ENCODE measurements at places on chromosomes 12 and 14.

DNA sequence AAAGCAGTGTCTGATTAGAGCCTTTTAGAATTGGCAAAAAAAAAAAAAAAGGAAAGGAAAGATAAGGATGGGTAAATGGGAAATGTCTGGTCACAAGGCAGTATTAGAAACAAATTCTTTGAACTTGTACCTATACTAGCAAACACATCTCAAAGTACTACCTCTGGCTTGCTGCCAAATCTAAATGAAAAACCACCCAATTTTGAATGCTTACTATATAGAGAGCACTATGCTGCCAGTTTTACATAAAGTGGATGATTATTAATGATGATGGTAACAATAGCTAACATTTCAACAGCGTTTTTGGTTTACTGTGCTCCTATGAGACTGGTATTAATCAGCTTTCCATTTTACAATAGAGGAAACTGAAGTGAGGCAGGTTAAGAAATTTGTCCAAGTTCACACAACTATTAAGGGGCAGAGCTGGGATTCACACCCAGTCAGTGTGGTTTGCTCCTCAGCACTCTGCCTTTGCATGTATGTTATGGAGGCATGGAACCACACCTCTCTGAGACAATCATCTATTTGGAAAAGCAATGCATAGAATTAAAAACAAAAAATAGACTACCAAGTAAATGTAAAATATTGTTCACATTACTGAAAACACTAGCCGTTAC lies 34.2 kb downstream of the ATP2B1 start:
- H3K4me1 ChIP-seq, result peaks cover 85% of the 10 kb centered on the region
- DNase-seq, result no peak
- peaks cover 3% of the 10 kb centered on the region for H3K36me3 ChIP-seq
- H3K4me3 ChIP-seq, result peak overlapping the region; percentile 36
- H3K27ac ChIP-seq, result peak overlapping the region; percentile 38

- H3K27me3 ChIP-seq, result no peaks in the 10 kb centered on the region
- no peaks in the 10 kb centered on the region for H3K36me3 ChIP-seq
- no peak for DNase-seq
- H3K4me3 ChIP-seq, result no peak overlapping the region
- no peaks in the 10 kb centered on the region for H3K4me1 ChIP-seq
These were observed 105.3 kb downstream of the PAX9 start for GRCh38 chr14:36766974-36767373.

GRCh38 chr14:50954811-50955372 lies 10.6 kb upstream of the PYGL start:
- no peaks in the 10 kb centered on the region for H3K36me3 ChIP-seq
- H3K27ac ChIP-seq, result no peak overlapping the region
- H3K4me1 ChIP-seq, result no peaks in the 10 kb centered on the region
- DNase-seq, result no peak
- H3K27me3 ChIP-seq, result no peaks in the 10 kb centered on the region

GRCh38 chr12:88132392-88132791 lies 9.5 kb downstream of the CEP290 start:
- no peak overlapping the region for H3K27ac ChIP-seq
- no peaks in the 10 kb centered on the region for H3K27me3 ChIP-seq
- H3K36me3 ChIP-seq, result peaks cover 36% of the 10 kb centered on the region
- no peaks in the 10 kb centered on the region for H3K4me1 ChIP-seq
- DNase-seq, result no peak

GRCh38 chr12:29655861-29656260 lies 127.9 kb downstream of the TMTC1 start:
- H3K36me3 ChIP-seq, result no peaks in the 10 kb centered on the region
- H3K27me3 ChIP-seq, result no peaks in the 10 kb centered on the region
- no peak for DNase-seq
- H3K4me3 ChIP-seq, result no peak overlapping the region

GRCh38 chr12:74610711-74611110 lies 73.1 kb downstream of the ATXN7L3B start:
- no peak for DNase-seq
- no peak overlapping the region for H3K4me3 ChIP-seq
- H3K36me3 ChIP-seq, result no peaks in the 10 kb centered on the region
- H3K4me1 ChIP-seq, result no peaks in the 10 kb centered on the region

- no peaks in the 10 kb centered on the region for H3K36me3 ChIP-seq
- DNase-seq, result no peak
- H3K27ac ChIP-seq, result no peak overlapping the region
- peaks cover 4% of the 10 kb centered on the region for H3K27me3 ChIP-seq
These were observed 150.9 kb upstream of the GRIP1 start for GRCh38 chr12:66829660-66830325.

- H3K27me3 ChIP-seq, result no peaks in the 10 kb centered on the region
- no peak overlapping the region for H3K4me3 ChIP-seq
- no peak for DNase-seq
These were observed 54.9 kb upstream of the NUDT4 start for GRCh38 chr12:93322784-93323183.

GRCh38 chr14:68143341-68143841 lies 323.8 kb downstream of the RAD51B start:
- no peak overlapping the region for H3K4me3 ChIP-seq
- H3K27me3 ChIP-seq, result no peaks in the 10 kb centered on the region
- H3K27ac ChIP-seq, result no peak overlapping the region
- DNase-seq, result no peak
- H3K36me3 ChIP-seq, result peaks cover 8% of the 10 kb centered on the region

- H3K4me1 ChIP-seq, result peaks cover 92% of the 10 kb centered on the region
- DNase-seq, result peak; percentile 88
- no peaks in the 10 kb centered on the region for H3K36me3 ChIP-seq
- H3K4me3 ChIP-seq, result peak overlapping the region; percentile 0
- H3K27ac ChIP-seq, result peak overlapping the region; percentile 99
These were observed 155.5 kb downstream of the PRKCH start for GRCh38 chr14:61476754-61477410.

GRCh38 chr14:65794674-65795279 lies 382.2 kb downstream of the FUT8 start:
- H3K27ac ChIP-seq, result no peak overlapping the region
- no peaks in the 10 kb centered on the region for H3K36me3 ChIP-seq
- no peaks in the 10 kb centered on the region for H3K4me1 ChIP-seq
- H3K4me3 ChIP-seq, result no peak overlapping the region

DNA sequence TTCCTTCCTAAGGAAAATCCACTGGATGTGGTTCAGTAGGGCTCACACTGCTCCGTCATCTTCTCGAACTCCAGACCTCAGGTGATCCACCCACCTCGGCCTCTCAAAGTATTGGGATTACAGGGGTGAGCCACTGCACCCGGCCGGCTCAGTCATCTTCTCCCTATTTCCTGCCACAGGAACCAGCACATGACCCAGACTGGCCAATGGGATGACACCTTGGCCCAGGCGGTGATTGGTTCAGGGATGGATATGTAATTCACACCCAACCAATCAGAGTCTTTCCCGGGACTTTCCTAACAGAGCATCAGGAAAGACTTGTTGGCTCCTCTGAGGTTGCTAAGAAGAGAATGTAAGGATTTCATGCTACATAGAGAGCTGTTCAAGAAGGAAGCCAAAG lies 19.2 kb upstream of the C12orf76 start:
- no peaks in the 10 kb centered on the region for H3K27me3 ChIP-seq
- no peak overlapping the region for H3K4me3 ChIP-seq
- H3K36me3 ChIP-seq, result no peaks in the 10 kb centered on the region

GRCh38 chr14:75604979-75605851 lies 26.8 kb downstream of the FLVCR2 start:
- H3K4me3 ChIP-seq, result no peak overlapping the region
- no peaks in the 10 kb centered on the region for H3K36me3 ChIP-seq
- H3K27me3 ChIP-seq, result peaks cover 15% of the 10 kb centered on the region
- no peaks in the 10 kb centered on the region for H3K4me1 ChIP-seq
- DNase-seq, result no peak

DNA sequence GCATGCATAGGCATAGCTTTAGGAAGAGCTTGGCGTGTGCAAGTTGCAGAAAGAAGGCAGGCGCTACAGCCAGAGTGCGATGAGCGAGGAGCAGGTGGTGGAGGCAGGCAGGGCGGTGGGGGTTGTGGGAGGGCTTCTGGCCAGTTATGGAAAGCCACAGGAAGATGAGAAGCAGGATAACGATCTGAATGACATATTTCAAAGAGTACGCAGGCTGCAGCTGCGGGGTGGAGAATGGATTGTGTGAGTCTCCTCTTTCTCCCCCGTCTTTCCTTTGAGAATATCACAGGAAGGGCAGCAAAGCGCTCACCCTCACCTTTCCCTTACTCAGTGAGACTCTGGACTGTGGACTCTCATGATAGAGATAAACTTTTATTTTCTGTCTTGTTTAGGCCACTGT lies 48.7 kb upstream of the PLXNC1 start:
- no peak for DNase-seq
- no peak overlapping the region for H3K4me3 ChIP-seq
- H3K4me1 ChIP-seq, result peaks cover 3% of the 10 kb centered on the region
- peaks cover 50% of the 10 kb centered on the region for H3K27me3 ChIP-seq
- no peak overlapping the region for H3K27ac ChIP-seq
- H3K36me3 ChIP-seq, result no peaks in the 10 kb centered on the region

GRCh38 chr12:68065687-68066086 lies 76.4 kb downstream of the IFNG-AS1 start:
- H3K27ac ChIP-seq, result peak overlapping the region; percentile 26
- H3K36me3 ChIP-seq, result peaks cover 30% of the 10 kb centered on the region
- H3K4me1 ChIP-seq, result peaks cover 52% of the 10 kb centered on the region
- no peaks in the 10 kb centered on the region for H3K27me3 ChIP-seq
- DNase-seq, result no peak
- peak overlapping the region; percentile 7 for H3K4me3 ChIP-seq

- H3K27ac ChIP-seq, result no peak overlapping the region
- no peaks in the 10 kb centered on the region for H3K27me3 ChIP-seq
- H3K4me3 ChIP-seq, result no peak overlapping the region
These were observed 137.4 kb downstream of the CALM1 start for GRCh38 chr14:90534091-90534837.

GRCh38 chr14:93305725-93306418 lies 27.0 kb downstream of the BTBD7 start:
- no peak overlapping the region for H3K27ac ChIP-seq
- no peak for DNase-seq
- no peak overlapping the region for H3K4me3 ChIP-seq
- peaks cover 42% of the 10 kb centered on the region for H3K4me1 ChIP-seq
- no peaks in the 10 kb centered on the region for H3K27me3 ChIP-seq

DNA sequence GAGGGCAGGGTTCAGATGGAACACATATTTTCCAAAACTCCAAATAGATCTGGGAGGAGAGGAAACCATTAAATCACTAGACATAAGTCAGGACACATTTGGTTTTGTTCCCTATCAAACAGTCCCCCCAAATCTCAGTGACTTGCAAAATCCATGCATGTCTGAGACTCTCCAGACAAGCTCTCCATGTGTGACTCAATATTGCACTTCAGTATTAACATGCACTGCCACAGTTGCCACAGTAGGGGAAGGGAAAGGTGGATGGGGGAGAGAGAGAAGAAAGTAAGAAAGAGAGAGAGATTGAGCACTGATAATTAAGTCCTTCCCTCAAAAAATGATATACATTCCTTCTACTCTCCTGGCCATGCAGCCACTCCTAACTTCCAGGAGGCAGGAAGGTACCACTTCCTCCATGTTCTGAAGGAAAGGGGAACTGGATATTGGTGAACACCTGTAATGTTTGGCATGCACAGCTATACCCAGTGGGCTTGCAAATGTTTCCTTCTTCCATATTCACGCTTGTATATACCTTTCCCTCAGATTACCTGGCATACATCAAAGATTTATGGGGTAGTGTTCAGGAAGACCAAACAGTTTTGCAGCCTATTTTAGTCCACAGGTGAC lies 310.0 kb downstream of the ZFP36L1 start:
- no peaks in the 10 kb centered on the region for H3K27me3 ChIP-seq
- no peak overlapping the region for H3K4me3 ChIP-seq
- H3K36me3 ChIP-seq, result no peaks in the 10 kb centered on the region
- peak overlapping the region; percentile 50 for H3K27ac ChIP-seq
- peaks cover 67% of the 10 kb centered on the region for H3K4me1 ChIP-seq
- DNase-seq, result no peak

DNA sequence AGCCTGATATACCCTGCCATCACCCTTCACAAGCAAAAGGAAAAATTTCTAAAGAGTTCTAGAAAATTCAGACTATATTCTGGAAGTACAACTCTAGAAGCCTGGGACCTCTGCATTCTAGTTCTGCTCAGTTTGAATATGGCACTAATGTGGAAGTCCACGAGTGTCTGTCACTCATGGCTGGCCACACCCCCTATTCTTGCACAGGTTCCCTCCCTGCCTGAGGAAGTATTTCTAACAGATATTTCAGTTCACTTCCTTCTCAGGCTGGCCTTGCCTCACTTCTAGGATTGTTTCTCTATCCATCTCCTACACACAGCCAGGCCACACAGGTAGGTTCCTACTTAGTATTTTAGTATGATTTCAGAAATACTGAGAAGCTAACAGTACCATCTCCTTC lies 67.4 kb downstream of the PHLDA1 start:
- H3K4me3 ChIP-seq, result no peak overlapping the region
- no peak overlapping the region for H3K27ac ChIP-seq
- peaks cover 22% of the 10 kb centered on the region for H3K27me3 ChIP-seq
- peaks cover 7% of the 10 kb centered on the region for H3K4me1 ChIP-seq

- H3K4me1 ChIP-seq, result peaks cover 16% of the 10 kb centered on the region
- no peaks in the 10 kb centered on the region for H3K27me3 ChIP-seq
- H3K27ac ChIP-seq, result peak overlapping the region; percentile 88
- peak overlapping the region; percentile 68 for H3K4me3 ChIP-seq
- DNase-seq, result peak; percentile 58
These were observed 163.4 kb downstream of the SAMD4A start for GRCh38 chr14:54730156-54730961.

GRCh38 chr12:96786791-96787190 lies 120.3 kb upstream of the NEDD1 start:
- no peaks in the 10 kb centered on the region for H3K36me3 ChIP-seq
- DNase-seq, result no peak
- H3K27me3 ChIP-seq, result peaks cover 8% of the 10 kb centered on the region
- no peak overlapping the region for H3K27ac ChIP-seq

- DNase-seq, result no peak
- H3K4me1 ChIP-seq, result no peaks in the 10 kb centered on the region
- no peak overlapping the region for H3K4me3 ChIP-seq
- H3K36me3 ChIP-seq, result no peaks in the 10 kb centered on the region
- H3K27ac ChIP-seq, result no peak overlapping the region
- no peaks in the 10 kb centered on the region for H3K27me3 ChIP-seq
These were observed 86.2 kb upstream of the DCD start for GRCh38 chr12:54734196-54734950.

GRCh38 chr12:46217541-46218321 lies 51.1 kb downstream of the SLC38A1 start:
- H3K27ac ChIP-seq, result peak overlapping the region; percentile 96
- H3K4me1 ChIP-seq, result peaks cover 99% of the 10 kb centered on the region
- peaks cover 24% of the 10 kb centered on the region for H3K36me3 ChIP-seq
- peak overlapping the region; percentile 82 for H3K4me3 ChIP-seq
- H3K27me3 ChIP-seq, result no peaks in the 10 kb centered on the region
